ENCODE measurements at places on chromosomes 5 and 9. TPM values are rescaled to one million over a fixed set of nuclear protein-coding genes. Genes with fewer than 3 reads are reported as not detected.

CCDC187 gene
- not detected for total RNA-seq

PCDH1 gene
- 96.8 TPM for total RNA-seq

ROPN1L gene
- total RNA-seq, result not detected

NR2F1-AS1 gene
- 4.2 TPM for total RNA-seq

PRLR gene
- total RNA-seq, result 1.4 TPM

HTR4 gene
- total RNA-seq, result not detected

ADRA1B gene
- total RNA-seq, result 2.4 TPM

STK32A gene
- 3.6 TPM for total RNA-seq

RFESD gene
- 5.5 TPM for total RNA-seq

AIF1L gene
- total RNA-seq, result 55.4 TPM

AQP3 gene
- 8.2 TPM for total RNA-seq

N4BP3 gene
- 0.17 TPM for total RNA-seq

TAF11L10 gene
- total RNA-seq, result not detected

C5orf58 gene
- 2.3 TPM for total RNA-seq

TRMO gene
- total RNA-seq, result 23.6 TPM

SERF1A gene
- 3.2 TPM for total RNA-seq

TENT4A gene
- total RNA-seq, result 28.6 TPM

CBY3 gene
- total RNA-seq, result not detected

RANBP3L gene
- total RNA-seq, result 5.5 TPM

PLAC8L1 gene
- total RNA-seq, result not detected

ARL14EPL gene
- not detected for total RNA-seq

ASTN2 gene
- 5.7 TPM for total RNA-seq

SMIM33 gene
- not detected for total RNA-seq

PCDHB2 gene
- total RNA-seq, result 1.9 TPM

PTGDS gene
- total RNA-seq, result 15.5 TPM

DMRT2 gene
- 7.3 TPM for total RNA-seq

FREM1 gene
- total RNA-seq, result 3.2 TPM

TEX53 gene
- total RNA-seq, result not detected

ZNF300 gene
- 2.4 TPM for total RNA-seq

NME5 gene
- 2.0 TPM for total RNA-seq

IL33 gene
- 10.6 TPM for total RNA-seq

GPR151 gene
- total RNA-seq, result not detected

ZDHHC11 gene
- 4.5 TPM for total RNA-seq

SPATA6L gene
- 2.0 TPM for total RNA-seq

LEAP2 gene
- total RNA-seq, result 0.57 TPM

F2RL2 gene
- total RNA-seq, result not detected

C9orf152 gene
- total RNA-seq, result not detected

GABBR2 gene
- total RNA-seq, result not detected

TNIP1 gene
- 238 TPM for total RNA-seq

PCDHGA4 gene
- 4.0 TPM for total RNA-seq

VPS13A gene
- 37.6 TPM for total RNA-seq

F12 gene
- 2.0 TPM for total RNA-seq

MCC gene
- 57.3 TPM for total RNA-seq

TAF11L4 gene
- not detected for total RNA-seq

DPH7 gene
- total RNA-seq, result 17.0 TPM
